ENCODE measurements at places on chromosomes 11 and 22.

DNA sequence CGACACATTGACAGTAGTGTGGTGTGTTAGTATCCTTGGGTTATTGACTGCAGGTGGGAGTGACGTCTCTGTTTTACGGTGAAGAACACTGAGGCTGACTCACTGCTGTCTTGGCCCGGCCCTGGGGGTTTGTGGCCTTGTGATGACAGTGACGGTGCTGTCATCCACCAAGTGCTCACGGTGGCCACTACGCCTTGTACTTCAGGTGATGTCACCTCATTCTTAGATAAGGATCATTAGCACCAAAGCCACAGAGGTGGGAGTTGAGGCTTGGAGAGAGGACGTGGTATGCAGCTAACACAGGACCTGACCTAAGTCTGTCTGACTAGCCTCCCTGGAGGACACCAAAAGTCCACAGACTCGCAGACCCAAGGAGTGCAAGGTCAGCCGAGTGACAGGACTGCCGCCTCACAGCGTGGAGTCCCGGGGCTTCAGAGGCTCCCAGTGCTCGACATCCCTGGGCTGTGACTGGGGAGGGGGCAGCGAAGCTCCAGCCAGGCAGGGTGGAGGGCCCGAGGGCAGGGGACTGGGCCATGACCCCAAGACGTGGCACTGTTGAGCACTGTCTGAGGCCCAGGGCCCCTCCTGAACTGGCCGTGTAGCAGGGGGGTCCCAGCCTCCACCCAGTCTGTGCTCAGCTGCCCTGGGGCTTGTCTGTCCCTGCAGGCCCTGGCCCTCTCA is 56.5 kb downstream of the NAT10 start:
- DNase-seq, result no peak

GRCh38 chr11:65434667-65435410 is 12.2 kb downstream of the NEAT1 start:
- no peak for DNase-seq

DNA sequence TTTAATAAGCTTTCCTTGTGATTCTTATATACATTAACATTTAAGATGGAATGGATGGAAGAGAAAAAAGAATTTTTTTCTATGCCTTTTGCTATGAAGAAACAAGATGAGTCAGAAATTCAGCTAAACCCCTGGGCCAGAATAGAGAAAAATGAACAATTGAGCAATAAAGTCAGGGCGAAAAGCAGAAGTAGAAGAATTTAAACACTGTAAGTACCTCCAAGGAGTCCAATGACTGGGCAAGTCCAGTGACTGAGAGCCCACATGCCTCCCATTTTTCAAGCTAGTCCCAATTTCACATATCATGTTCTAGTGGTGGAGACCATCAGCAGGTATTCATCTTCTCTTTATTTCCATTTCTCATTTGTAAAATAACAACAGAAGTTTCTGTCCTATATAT is 18.6 kb upstream of the APLP2 start:
- no peak for DNase-seq

GRCh38 chr11:76181371-76181770 is 24.9 kb downstream of the WNT11 start:
- no peak for DNase-seq

DNA sequence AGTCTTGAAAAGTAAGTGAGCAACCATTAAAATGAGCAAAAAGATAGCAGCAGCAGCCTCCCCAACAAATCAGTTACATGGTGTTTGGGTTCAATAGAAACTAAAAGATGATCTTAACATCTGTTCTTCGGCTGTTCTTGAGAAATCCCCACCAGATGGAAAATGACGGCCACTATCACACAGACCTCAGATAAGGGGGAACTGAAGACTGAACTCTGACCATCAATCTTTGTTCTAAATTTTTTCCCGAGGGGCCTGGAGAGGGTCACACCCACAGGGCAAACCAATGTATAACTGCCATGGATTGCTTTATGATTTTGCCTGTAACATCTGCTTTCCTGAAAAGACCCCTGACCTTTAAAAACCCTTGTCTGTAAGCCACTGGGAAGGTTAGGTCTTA is 624.8 kb upstream of the KIRREL3 start:
- no peak for DNase-seq

- DNase-seq, result no peak
These were observed 36.2 kb downstream of the CNTF start for GRCh38 chr11:58658623-58659022.

- DNase-seq, result no peak
These were observed 1285.4 kb upstream of the TENM4 start for GRCh38 chr11:80726236-80726635.

DNA sequence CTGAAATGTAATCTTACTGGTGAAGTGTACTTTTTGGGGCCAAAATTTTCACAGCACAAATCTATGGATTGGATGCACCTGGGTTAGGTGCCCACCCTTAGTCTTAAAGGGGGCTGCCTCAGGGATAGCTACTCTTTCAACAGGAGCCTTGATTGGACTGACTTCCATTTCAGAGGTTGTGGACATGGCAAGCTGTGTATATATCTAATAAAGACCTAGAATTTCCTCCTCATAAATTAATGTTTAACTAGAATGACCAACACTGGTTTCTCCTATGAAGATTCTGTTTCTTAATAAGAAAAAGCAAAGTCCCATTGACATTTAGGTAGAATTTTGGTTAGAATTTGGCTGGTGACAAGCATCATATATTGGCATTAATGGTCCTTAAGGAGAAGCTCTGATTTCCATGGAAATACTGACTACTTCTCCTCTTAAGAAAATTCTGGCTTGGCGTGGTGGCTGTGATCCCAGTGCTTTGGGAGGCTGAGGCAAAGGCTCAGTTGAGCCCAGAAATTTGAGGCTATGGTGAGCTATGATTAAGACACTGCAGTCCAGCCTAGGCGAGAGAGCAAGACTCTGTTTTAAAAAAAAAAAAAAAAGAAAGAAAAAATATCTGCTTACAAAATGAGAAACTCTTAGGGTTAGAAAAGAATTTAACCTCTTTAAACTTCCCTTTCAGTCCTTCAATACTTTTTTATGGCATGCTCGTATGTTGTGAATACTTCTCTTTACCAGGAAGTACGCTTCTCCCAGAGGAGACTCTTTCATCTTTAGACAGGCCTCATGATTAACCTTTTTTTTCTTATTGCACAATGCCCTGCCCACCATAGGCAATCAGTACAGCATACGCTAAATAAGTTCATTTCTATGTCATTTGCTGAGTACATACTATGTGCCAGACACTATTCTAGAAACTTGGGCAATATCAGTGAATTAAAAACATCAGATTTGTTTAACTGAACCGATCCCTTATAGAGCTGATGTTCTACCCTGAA is 77.2 kb downstream of the PRR5L start:
- DNase-seq, result no peak

DNA sequence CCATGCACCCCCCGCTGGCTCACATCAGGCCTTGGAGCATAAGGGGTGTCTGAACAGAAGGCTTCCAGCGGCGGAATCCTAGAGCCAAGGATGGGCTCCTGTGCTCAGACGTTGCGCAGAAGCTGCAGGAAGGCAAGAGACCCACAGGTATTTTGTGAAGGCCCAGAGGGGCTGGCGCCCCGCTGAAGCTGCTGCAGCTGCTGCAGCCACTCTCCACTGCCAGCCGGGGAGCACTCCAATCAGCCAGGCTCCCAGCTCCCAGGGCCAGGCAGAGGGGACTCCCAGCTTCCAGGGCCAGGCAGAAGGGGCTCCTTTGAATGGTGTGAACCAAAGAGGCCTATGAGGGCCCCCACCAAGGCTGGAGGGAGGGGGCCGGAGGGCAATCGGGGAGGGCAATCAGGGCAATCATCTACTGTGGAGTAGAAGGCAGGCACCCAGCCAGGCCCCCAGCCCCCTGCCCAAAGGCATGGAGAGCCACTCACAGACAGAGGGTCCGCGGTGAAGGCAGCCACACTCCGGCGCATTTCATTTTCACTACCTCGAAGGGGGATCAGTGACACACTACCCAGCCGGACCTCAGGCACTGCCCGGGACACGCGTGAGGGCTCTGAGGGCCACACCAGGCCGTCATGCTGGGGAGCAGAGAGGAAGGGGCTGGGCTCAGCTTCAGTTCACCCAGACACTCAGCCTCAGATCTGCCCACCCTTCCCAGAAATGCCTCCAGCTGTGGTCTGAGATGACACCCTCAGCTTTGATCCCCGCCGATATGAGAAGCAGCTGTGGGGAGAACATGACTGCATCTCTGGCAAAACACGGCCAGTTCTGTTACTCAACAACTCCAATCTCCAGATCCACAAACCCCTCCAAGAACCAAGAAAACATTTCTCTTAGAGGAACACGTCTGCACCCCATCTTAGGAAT is 11.6 kb upstream of the PDE2A start:
- no peak for DNase-seq

GRCh38 chr11:21892736-21893564 is 299.9 kb upstream of the ANO5 start:
- no peak for DNase-seq

DNA sequence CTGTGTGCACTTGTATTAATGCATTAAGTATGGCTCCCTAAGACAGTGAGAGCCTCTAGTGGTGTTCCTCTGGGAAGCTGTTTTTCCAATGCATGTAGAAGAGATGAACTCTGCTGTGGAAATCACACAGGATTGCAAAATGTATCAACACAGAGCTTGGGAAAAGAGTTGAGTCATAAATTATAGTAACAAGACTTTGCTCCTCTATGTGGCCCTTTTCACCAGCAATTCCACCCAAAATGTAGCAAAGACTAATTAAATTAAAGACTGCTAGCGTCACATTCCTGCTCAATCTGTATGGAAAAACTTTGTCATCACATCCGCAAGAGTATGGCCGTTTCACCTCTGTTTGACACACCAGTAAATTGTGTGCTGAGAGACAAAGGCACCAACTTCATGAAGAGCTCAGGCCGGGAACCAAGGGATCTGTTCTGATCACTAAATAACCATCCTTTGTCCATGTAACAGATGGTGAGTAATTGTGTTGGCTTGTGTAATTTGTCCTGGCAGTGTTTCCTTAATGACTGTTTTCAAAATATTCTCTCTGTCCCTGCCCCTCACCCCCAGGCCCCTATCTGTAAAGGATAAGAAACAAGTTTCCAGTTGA is 209.2 kb upstream of the SORL1-AS1 start:
- DNase-seq, result no peak

DNA sequence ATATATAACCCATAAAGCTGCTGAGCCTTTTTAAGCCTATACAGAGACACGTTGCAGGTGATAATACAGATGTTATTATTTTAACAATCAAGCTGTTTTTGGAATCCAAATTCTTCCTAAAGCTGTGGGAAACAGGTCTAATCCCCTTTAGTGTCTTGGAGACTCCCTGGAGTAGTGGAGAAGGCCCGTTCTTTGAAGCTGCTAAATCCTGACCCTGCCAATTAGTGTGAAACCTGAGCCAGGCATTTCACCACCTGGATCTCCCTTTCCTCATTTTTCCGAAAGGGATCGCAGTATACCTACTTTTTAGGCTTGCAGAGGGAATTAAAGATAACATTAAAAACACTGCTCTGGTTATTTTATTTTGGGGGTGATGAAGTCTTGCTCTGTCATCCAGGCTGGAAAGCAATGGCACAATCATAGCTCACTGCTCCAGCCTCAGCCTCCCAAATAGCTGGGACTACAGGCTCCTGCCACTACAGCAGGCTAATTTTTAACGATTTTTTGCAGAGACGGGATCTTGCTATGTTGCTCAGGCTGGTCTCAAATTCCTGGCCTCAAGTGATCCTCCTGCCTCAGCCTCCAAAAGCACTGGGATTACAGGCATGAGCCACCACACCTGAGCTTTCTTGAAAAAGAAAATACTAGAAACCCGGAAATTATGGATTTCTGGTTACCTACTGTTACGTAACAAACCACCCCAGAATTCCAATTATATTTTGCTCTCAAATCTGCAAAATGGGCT is 1.7 kb upstream of the EIF4ENIF1 start:
- no peak for DNase-seq

GRCh38 chr11:69434471-69434931 is 47.0 kb upstream of the LINC01488 start:
- no peak for DNase-seq
